Stimulated activated CD4-positive, alpha-beta T cell treated with anti-CD3 and anti-CD28 coated beads, Interleukin-1b, Interleukin-23, amount 100 ng/mL, for 24 hours (primary cell): ENCODE measurements at places on chromosomes 5 and 9.

GRCh38 chr9:109908459-109909390, 128.7 kb downstream of the PALM2AKAP2 start:
- no peak for DNase-seq

DNA sequence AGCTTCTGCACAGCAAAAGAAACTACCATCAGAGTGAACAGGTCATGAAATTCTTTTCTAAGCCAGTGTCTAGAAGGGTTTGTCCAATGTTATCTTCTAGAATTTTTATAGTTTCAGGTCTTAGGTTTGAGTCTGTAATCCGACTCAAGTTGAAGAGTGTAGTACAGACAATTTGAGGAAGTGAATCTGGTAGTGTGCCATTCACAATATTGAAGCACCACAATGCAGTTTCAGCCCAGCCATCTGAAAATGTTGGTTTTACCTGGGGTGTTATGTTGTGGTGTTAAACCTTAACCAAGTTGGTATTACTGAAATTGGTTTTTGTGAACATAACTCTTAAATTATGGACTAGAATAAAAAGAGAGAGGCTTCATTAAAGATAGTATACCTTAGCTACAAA, 77.2 kb downstream of the ADAMTS16 start:
- DNase-seq = no peak

- DNase-seq = no peak
Observed at GRCh38 chr9:74499770-74500583, 2.8 kb downstream of the RORB start.

DNA sequence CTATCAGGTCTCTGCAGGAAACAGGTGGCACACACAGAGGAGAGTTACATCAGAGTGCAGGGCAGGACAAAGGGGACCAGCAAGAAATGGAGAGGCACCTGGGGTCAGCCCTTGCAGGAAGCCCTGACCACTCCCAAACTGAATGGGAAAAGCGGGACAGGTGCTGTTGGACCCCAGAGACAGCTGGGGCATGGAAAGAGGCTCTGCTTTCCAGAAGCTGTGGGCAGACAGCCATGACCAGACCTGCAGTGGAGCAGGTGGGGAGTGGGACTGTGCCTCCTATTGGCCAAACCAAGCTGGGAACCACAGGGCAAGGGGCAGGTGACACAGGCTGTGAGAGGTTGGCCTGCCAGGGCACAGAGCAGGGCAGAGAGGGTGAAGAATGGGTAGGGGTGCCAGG, 125.8 kb downstream of the BOD1 start:
- no peak for DNase-seq

GRCh38 chr9:97924386-97924785, 2.1 kb upstream of the TRMO start:
- DNase-seq = no peak

- no peak for DNase-seq
Observed at GRCh38 chr5:113218200-113218599, 216.6 kb downstream of the TSSK1B start.

- DNase-seq = no peak
Observed at GRCh38 chr5:97968346-97968745, 785.3 kb upstream of the RIOK2 start.

GRCh38 chr5:54823006-54823405, 162.4 kb downstream of the ESM1 start:
- DNase-seq = no peak

DNA sequence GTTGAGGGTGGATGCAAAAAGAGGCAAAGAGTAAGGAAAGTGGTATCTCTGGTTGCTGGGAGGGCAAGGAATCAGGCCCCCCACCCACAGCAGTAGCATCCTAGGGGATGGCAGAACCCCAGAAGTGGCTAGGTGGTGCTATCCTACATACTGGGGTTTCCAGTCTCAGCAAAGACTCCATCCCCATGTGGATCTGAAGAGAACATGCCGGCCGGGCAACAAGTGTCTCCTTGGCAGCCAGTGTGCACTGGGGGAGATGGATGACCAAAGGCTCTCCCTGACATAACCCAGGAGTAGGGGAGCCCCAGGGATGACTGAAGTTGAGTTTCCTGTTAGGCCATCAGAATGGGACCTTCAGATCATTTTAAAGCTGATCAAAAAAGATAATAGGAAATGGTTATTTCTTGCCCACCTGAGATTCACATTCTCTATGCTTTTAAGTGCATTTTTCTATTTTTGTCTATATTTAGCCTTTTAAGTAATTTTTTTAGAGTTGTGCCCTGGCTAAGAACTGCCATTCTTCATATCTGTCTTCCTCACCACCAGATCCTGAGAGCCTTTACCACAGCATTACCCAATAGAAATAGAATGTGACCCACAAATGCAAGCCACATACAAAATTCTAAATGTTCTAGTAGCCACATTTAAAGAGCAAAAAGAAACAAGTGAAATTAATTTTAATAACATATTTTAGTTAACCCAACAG, 78.7 kb upstream of the SMIM23 start:
- DNase-seq = no peak

- DNase-seq = no peak
Observed at GRCh38 chr5:112381521-112381920, 37.6 kb downstream of the EPB41L4A start.

DNA sequence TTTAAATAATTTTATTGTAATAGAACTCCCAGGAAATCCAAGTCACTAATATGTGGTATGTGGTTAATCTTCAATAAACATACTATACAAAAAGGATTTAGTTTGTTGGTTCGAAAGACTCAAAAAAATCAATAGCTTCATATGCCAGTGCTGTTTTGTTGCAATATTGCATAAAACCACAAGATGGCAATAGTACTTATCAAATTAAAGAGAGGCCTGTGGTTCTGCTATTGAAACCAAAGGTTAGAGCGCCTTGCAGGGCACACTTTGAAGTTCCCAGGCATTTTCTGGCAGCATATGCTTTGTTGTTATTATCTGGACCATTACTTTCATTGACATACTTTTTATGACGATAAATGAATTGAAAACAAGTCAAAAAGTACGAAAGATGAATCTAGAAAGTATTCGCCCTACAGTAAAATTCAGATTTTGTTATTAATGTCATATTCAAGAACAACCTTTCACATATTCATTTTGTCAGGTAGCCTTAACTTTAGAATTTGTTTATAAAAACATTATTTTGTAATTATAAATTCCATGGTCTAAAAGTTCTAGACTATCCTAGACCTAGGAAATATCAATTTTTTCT, 316.3 kb downstream of the MCTP1 start:
- DNase-seq = no peak

GRCh38 chr9:86036555-86036954, 62.8 kb downstream of the GOLM1 start:
- no peak for DNase-seq

GRCh38 chr5:133368916-133369783, 243.2 kb downstream of the FSTL4 start:
- DNase-seq = no peak

GRCh38 chr9:129988607-129989361, 54.2 kb downstream of the FNBP1 start:
- no peak for DNase-seq
